Suppressor macrophage treated with lipopolysaccharide for 4 hours (primary cell): ENCODE measurements at places on chromosomes 5 and 9.
A peak's percentile ranks its signal among the peaks of the same experiment; 100 is the strongest.

DNA sequence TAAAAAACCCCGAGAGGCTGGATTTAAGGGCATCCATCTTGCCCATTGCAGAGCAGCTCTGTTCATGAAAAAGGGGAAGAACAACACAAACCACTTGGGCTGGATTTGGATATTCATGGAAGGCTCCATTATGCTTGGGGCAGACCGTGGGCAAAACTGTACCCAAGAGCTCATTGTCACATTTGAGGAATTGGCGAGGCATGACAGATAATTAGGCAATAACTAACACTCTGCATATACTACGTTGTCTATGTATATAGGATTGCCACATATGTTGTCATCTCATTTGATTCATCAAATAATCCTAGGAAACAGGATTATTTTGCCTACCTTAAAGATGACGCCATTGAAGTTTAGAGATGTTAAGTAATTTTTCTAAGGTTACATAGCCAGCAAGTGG is 255.4 kb downstream of the SMARCA2 start:
- DNase-seq: peak; percentile 40

DNA sequence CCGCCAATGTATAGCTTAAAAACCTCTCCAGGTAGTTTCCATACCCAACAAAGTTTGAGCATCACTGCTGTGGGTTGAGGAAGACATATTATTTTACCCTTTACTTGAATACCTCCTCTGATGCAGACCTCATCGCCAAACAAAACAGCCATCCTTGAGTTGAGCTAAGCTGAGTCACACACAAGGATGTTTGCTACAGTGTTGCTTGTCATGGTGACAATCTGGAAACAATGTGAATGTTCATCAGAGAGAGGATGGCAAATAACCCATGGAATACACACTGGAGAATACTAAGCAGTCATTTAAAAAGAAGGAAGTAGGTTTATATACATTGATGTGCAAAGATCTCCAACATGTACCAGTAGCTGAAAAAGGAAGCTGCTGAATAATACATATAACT is 41.1 kb upstream of the TCF7 start:
- no peak for DNase-seq

GRCh38 chr5:80884929-80885328 is 75.2 kb upstream of the RASGRF2 start:
- DNase-seq: peak; percentile 45

DNA sequence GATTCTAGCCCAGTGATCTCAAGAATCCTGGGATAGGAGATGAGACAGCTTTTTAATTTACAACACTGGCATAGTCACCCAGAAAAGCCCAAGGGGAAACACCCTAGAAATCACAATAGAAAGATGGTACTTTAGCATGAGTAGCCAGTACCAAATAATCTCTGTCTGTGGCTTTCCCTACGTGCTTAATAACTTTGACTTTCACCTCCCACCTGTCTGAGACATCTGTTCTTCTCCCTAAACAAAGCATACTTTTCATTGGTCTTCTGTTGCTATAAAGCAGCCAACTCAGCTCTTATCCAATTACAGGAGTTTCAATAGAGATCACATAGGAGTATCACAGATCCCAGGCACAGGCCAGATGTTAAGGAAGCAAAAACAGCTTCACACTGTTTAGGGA is 10.4 kb downstream of the MARCHF3 start:
- no peak for DNase-seq

DNA sequence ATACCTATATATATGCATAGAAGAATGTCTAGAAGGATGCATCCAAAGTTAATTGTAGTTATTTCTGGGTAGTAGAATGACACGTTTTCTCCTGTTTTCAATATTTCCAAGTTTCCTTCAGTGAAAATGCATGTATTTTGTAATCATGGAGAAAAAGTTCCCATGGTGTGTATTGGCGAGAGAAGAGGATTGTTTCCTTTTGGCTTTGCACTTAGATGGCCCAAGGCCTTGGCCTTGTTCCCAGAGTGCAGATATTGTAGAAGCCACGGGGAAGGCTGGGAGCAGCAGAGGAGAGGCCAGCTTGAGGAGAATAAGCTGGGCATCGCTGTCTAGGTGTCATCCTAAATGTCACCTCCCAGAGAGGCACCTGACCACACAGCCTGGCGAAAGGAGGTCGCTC is 44.0 kb downstream of the IRF1 start:
- DNase-seq: no peak

GRCh38 chr9:98852961-98853360 is 45.5 kb downstream of the GALNT12 start:
- DNase-seq: no peak

GRCh38 chr5:124605541-124605940 is 140.9 kb downstream of the ZNF608 start:
- DNase-seq: no peak

DNA sequence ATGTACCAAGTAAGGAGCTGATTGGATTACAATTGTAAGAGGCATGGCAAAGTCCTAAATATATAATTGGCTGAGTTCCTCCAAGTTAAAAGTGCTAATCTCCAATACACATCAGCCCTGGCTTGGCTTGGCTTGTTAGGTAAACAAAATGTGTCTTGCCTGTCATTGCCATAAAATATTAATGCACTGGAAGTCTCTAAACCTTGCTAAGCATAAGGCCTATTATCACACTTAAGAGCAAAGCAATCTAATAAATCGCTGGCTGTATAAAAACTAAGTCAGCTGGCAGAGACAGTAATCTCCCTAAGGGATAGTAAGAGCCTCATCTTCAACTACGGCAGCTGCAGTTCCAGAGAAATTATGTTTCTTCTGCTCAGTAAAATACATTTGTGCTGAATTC is 418.6 kb upstream of the GRAMD2B start:
- no peak for DNase-seq

DNA sequence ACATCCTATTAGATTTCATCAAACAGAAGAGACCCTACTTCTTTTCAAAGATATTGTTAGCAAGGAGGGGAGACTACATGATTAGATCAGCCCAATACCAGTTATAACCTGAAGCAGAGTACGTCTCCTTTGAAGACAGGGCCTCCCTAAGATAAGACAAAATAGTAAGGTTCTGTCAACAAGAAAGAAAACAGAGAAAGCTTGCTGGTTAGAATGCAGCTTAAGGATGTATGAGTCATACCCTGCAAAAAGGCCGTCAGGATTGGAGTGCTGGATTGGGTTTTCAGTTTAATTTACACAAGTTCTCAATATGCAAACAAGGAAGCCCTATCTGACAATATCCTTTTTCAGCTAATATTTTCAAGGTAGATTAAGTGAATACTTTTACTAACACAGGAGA is 1581.2 kb upstream of the WWC1 start:
- no peak for DNase-seq

- no peak for DNase-seq
These were observed 199.0 kb downstream of the DTWD2 start for GRCh38 chr5:118789366-118789765.

DNA sequence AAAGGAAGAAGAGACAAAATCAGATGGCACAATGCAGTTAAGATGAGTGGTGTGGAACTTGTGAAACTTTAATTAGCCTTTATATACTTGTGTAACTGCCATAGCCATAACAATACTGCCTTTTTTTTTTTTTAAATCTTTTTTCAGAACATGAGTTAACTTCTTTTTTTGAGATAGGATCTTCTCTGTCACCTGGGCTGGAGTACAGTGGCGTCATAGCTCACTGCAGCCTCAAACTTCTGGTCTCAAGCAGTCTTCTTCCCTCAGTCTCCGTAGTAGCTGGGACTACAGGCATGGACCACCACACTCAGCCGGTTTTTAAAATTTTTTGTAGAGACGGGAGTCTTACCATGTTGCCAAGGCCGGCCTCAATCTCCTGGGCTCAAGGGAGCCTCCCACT is 37.2 kb downstream of the GPBP1 start:
- DNase-seq: no peak

DNA sequence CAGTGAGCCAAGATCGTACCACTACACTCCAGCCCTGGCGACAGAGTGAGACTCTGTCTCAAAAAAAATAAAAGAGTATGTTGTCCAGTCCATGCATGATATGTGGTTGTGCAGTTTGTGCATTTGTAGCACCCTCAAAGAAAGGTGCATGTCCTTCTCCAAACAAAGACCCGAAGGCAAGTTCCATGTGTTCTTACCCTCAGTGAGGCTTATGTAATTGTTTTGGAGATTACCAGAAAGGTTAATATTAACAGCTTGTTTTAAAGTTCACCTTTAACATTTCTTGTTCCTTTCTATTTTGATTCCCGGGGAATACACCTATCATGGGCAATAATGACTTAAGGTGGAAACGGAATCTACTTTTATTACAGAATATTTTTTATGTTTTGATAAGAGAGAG is 22.3 kb downstream of the KIAA1191 start:
- DNase-seq: no peak

GRCh38 chr5:151313357-151313756 is 9.8 kb upstream of the SLC36A3 start:
- DNase-seq: no peak

DNA sequence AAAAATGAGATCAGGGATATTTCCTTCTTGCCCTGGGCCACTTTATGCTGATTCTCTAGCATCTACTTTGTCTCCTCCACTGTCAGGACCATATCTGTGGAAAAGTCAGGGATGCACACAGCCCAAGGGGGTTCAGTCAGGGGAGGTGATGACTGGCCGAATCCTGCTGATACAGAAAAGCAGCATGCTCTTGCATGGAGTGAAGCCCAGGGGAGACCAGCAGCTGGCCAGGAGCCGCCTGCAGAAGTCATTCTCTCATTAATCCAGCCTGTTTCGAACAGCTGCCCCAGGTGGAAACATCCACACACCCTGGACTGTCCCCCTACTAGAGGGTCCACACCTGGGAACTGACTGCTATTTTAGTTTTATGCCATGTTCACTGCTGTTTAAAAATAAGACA is 177.1 kb downstream of the ATP10B start:
- DNase-seq: no peak

- DNase-seq: no peak
These were observed 1578.2 kb upstream of the WWC1 start for GRCh38 chr5:166713295-166713694.

DNA sequence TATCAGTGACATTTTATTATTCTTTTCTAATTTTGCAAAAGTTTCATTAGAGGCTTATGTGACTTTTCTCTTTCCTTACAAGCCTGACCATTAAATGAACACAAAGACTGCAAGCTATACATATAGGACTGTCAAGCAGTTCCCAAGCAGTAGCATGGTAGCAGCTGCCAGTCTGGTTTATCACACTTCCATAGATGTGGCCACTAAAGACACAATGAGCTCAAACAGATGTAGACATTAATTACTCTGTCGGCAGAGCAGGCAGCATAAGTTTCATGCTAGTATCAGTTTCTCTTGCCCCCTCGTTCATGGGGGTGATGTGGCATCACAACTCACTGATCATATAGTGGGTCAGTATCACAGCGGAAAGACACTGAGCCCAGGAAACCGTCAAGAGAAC is 89.5 kb downstream of the CDH10 start:
- DNase-seq: no peak

DNA sequence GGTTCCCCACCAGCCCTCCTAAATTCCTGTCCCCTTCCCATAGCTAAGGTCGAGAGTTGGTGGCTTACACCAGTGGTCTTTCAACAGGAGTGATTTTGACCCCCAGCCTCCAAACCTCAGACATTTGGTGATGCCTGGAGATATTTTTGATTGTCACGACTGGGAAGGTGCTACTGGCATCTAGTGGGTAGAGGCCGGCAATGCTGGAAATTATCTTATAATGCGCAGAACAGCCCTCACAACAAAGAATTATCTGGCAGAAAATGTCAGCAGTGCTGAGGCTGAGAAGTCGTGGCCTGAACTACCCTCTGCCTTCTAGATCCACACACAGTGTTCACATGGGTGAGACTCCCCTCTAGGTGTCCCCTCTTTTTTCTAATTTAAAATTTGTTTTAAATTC is 69.6 kb downstream of the IL31RA start:
- DNase-seq: no peak

GRCh38 chr9:112311497-112311896 is 21.9 kb downstream of the PTBP3 start:
- no peak for DNase-seq

- DNase-seq: peak; percentile 33
These were observed 135.3 kb upstream of the RPS23 start for GRCh38 chr5:82413302-82414040.

GRCh38 chr5:73928476-73929070 is 302.6 kb downstream of the ARHGEF28 start:
- no peak for DNase-seq

- DNase-seq: no peak
These were observed 7.0 kb downstream of the TBC1D9B start for GRCh38 chr5:179900711-179901110.

- DNase-seq: peak; percentile 62
These were observed 35.9 kb upstream of the HSPA9 start for GRCh38 chr5:138610918-138611677.

DNA sequence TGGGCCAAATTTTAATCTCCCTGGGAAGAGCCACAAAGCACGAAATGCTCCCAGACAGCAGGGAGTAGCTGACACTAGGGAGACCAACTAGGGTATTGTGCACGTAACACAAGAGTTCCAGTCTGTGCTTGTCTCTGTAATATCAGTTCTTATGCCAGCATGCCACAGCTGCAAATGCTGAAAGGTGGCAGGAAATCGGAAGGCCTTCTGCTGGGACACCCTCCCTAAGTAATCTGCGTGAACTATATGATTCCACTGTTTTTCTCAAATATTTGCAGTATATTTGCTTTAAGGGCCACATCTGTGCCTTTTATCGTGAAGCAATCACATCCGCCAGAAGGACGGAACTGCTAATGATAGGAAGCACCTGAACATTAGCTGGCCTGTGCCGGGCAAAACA is 12.6 kb downstream of the VLDLR start:
- no peak for DNase-seq

- no peak for DNase-seq
These were observed 41.3 kb downstream of the CAVIN4 start for GRCh38 chr9:100619194-100619593.

- no peak for DNase-seq
These were observed 1061.3 kb upstream of the DMAC1 start for GRCh38 chr9:8860925-8861324.

DNA sequence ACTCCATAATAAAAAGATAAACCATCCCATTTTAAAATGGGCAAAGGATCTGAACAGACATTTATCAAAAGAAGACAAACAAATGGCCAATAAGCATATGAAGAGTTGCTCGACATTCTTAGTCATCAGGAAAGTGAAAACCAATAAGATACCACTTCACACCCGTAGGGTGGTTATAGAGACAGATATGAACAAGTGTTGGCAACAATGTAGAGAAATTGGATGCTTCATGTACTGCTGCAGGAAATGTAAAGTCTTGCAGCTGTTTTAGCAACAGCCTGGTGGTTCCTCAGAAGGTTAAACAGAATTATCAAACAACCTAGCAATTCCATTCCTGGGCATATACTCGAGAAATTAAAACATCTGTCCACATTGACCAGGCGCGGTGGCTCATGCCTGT is 42.5 kb downstream of the GTF3C4 start:
- DNase-seq: no peak
